GM13977 (cell line): ENCODE measurements at places on chromosomes 3 and 15.

DNA sequence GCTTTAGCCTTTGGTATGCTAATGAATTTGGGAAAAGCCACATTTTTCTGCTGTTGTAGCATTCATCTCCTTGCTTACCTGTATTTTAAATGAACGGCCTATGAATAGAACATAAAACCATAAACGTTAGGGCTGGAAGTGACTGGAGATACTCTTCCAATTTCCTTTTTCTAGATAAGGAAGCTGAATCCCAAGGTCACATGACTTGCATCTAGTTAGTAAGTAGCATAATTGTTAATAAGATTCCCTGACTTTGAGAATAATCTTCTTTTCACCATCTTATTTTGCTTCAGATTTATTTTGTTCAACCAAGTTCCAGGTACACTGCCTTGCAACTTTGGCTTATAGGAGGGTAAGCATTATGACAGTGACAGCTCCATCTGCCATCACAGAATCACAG lies 20.7 kb upstream of the EDEM1 start:
- no peak for DNase-seq

DNA sequence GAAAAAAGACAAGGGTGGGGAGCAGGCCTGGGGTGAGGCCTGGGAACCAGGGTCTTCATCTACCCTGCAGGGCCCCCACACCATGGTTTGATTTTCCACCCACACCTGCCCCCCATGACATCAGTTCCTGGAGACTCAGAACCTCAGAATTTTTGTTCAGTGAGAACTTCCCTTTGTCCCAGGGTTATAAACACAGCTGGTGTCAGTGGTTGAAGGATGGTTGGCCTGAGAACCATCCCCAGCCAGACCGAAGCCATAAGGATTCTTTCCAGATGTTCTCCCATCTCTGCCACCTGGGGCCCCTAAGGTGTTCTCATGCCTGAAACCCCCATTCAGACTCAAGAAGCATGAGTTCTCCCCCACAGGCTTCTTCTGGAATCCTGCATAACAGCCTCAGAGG lies 16.6 kb downstream of the CCDC33 start:
- no peak for DNase-seq

- DNase-seq = no peak
Observed at GRCh38 chr3:43883729-43884396, 193.1 kb downstream of the ABHD5 start.

DNA sequence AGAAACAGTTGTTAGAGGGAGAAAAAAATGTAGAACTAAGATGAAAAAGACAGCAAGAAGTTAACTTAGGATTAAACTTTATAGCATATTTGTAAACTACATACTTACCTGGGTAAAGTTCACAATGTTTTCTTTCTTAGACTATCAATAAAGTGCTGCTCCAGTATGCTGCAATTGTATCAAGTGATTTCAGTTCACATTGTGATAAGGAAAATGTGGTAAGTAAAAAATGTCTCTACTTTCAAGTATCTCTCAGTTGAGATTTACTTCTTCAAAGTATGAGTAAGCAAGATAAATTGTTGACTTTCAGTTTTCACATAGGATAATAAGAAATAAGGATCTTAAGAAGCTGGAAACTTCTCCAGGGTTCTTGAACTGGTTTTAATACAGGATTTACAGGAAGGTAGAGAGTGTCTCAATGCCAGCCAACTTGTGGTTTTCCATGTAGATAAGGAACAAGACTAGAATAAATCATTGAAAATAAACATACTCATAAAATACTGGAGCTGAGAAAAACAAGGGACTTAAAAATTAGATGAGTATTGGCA lies 528.8 kb downstream of the UNC13C start:
- DNase-seq = no peak

GRCh38 chr15:38672814-38673670 lies 108.4 kb upstream of the RASGRP1 start:
- no peak for DNase-seq

- no peak for DNase-seq
Observed at GRCh38 chr3:123080864-123081562, 14.2 kb downstream of the PDIA5 start.

- DNase-seq = no peak
Observed at GRCh38 chr3:190188197-190188596, 67.5 kb upstream of the P3H2 start.

GRCh38 chr15:71250936-71251583 lies 135.8 kb downstream of the THSD4 start:
- no peak for DNase-seq
